ENCODE measurements at places on chromosomes 11 and 22.

GRCh38 chr11:115806056-115806455 is 301.8 kb upstream of the CADM1 start:
- no peak for DNase-seq

DNA sequence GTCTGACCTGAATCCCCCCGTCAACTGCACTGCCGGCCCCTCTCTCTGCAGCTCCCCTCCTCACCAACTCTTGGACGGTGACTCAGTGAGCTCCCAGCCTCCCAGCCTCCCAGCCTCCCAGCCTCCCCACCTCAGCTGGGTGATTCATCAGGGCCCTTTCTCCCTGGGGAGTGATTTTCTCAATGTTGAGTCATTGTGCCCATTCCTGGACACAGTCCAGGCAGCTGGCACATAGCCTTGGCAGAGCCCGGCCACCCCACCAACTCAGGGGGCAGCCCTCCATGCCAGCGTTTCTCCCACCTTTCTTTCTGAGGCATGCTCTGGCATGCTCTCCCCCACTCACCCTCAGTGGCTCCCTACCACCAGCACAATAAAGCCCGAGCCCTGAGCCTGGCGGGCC is 30.7 kb downstream of the PDE2A start:
- DNase-seq = no peak

DNA sequence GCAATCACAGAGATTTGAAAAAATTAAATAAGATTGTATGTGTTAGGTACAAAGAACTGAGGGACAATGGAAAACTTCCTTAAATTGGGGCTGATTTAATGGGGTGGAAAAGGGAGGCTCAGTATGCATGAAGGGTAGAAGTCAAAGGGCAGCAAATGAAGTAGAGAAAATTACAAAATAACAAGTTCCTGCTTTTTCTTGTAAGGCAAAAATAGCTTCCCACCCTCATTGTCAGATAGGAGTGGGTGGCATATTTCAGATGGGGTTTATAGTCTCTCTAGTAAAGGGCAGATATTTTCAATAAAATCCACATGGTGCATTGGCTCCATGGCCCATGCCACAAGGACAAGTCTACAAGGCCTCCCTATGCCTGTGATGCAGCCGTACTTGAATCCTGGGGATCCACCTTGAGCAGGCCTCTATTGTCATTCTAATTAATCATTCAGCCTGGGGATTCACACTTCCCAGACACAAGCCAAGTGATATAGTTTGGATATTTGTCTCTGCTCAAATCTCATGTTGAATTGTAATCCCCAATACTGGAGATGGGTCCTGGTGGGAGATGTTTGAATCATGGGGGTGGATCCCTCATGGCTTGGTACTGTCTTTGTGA is 36.7 kb upstream of the SESN3 start:
- no peak for DNase-seq

DNA sequence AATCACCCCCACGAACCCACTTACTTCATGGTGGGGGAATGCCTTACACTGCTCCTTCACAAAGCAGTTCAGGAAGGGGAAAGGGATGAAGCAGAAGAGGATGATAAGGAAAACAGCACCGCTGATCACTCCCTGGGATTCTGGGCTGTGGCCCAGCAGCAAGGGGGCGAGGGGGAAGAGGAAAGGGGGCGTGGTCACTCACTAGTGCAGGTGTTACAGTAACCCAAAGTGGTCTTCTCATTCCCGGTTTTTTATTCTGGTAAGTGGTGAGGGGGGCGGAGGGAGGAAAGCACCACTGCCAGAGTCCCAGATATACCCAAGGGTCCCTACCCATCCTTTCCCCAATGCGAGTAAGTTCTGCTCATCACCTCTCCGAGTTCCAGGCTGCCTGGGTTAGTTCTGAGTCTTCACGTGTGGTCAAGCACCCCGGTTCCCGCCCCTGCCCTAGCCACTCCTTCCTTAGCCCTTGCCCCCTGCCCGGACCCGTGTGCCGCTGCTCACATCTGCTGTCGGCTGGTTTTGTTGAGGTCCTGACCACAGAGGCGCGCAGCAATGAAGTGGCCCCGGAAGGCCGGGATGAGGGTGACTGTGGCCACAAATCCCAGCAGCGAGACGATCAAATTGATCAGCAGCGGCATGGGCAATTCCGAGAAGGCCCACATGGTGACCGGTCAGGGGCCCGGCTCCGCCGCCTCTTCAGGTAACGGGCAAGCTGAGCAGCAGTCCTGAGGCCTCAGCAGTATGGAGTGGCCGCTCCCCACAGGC is 477 bp downstream of the DPAGT1 start:
- no peak for DNase-seq

- DNase-seq = no peak
Measured at GRCh38 chr11:122146475-122146874, 30.5 kb upstream of the BLID start.

DNA sequence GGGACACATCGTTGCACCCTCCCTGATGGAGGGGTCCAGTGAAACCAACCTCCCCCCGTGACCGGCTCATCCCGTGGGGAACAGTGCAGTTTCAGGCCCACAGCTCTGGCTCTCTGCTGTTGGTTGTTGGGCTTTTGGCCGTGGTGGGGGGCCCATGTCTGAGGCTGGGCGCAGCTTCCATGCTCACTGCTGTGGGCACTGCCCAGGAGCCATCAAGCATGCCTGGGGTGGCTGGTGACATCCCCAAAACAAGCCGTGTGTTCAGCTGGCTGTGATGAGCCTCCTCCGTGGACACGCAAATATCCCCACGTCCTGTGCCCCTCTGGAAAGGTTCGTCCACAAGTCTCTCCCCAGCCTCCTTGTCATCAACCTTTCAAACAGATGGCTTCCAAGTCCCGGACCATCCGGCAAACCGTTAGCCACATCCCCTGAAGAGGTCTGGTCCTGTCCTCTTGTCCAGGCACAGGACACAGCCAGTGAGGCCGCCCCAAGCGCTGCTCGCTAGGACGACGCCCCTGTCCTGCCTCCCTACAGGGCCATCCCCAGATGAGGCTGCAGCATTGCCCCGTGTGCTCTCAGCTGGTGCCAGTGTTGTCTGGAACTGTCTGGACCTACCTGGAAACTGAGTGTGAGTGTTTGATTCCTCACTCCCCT is 29.4 kb upstream of the BRSK2 start:
- DNase-seq = no peak

DNA sequence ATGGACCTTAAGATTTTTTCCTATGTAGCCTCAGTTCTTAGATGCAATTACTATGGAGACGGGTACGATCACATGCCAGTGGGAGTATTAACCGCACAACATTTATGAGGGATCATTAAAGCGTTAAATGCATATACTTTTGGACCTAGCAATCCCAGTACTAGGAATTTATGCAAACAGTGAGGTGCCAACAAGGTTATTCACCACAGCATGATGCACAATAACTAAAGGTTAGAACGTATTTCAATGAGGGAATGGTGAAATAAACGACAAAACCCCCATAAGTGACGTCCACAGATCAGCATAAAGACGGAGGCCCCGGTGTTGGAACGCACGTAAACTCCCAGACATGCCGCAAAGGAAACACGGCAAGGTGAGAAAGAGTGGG is 539 bp downstream of the SIRT3 start:
- DNase-seq = no peak

- no peak for DNase-seq
Measured at GRCh38 chr11:86570020-86570419, 102.4 kb downstream of the ME3 start.
